GM23338 (cell line): ENCODE measurements at places on chromosomes 6 and 20.
A peak's percentile ranks its signal among the peaks of the same experiment; 100 is the strongest.

GRCh38 chr20:822651-823573, 10.6 kb upstream of the FAM110A start:
- DNase-seq: no peak

- DNase-seq: no peak
These were observed 32.9 kb downstream of the FRK start for GRCh38 chr6:116027801-116028200.

GRCh38 chr6:160355001-160355400, 6.8 kb downstream of the SLC22A3 start:
- no peak for DNase-seq

- peak; percentile 71 for DNase-seq
These were observed 104.7 kb upstream of the IFNGR1 start for GRCh38 chr6:137323860-137324259.

DNA sequence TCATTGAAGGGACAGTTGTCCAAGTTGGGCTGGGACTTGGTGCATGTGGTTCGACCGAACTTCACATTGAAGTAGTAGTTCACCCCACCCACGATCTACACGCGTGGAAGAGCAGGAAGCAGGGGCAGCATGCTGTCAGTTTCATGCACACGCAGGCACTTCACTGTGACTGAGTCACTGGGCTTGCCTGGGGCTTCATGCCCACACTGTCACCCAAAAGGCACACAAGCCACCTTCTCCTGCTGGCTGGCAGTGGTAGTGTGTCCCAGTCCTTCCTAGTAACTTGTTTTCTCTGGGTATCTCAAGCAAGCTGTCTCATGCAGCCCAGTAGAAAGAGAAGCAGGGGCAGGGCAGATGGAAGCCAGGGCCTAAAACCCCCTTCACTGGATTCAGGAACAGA, 2.0 kb downstream of the CST5 start:
- DNase-seq: no peak

DNA sequence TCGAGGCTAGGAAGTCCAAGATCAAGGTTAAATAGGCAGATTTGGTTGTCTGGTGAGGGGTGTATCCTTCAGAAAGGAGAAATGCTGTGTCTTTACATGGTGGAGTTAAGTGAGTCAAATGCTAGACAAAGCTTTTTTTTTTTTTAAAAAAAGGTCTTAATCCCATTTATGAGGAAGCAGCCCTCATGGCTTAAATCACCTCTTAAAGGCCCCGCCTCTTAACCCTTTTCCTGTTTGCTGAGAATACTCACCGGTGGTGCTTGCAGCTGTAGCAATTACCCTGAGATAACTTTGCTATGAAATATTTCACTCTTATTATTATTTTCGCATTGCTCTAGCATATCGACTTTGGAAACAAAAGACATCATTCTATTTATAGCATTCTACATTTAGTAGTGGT, 30.8 kb downstream of the FBXO30 start:
- DNase-seq: no peak

DNA sequence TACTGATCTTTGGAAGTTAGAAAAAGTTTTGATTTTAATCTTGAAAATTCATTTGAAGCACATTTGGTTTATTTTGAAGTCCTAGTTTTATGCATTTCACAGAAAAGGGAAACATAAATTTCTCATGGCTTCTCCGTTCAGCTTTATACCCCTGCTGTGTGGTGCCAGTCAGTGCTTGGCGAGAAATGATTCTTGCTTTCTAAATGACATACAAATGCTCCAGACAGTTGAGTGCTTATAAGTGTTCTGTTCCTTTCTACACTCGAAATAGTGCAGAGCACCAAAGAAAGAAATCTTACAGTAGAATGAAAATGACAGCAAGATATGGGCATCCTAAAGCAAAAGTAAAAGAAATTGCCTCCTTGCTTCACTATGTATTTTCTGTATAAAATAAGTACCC, 9.0 kb upstream of the ZNF292 start:
- DNase-seq: no peak

GRCh38 chr6:56759521-56759920, 116.8 kb upstream of the DST start:
- DNase-seq: peak; percentile 60
